ENCODE measurements at places on chromosomes 3 and 15.

DNA sequence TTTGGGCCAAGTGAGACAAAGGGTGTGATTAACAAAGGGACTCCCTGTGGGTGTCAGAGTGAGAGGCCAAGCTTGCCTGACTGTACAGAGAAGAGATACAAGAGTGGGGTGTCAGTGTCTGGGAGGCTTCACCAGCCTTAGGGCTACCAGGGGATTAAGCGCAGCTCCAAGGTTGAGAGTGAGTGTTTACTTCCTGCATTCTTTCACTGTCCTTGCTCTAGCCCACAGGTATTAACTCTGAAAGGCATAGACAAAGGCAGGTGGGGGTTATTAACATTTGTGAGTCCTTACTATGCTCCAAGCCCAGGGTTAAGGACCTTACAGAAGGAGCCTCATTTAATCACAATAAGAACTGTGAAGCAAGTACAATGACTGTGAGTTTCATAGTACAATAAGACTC is 107.6 kb downstream of the IL20RB start:
- no peak for DNase-seq

DNA sequence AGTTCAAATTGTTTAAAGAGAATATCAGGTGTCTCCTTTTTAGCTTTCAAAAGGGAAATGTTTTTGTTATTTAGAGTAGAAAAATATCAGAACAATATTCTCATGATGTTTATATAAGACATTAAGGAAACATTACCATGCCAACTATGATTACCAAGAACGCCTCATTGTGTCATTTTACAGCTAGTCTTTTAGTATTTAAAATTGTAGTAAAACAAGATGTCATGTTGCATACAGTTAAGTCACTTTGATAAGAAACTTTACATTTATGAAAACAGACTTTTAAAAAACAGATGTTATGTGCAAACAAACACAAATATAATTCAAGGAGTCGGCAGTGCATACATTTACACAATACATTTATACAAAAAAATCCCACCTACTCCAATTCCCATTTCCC is 4.4 kb downstream of the PLSCR4 start:
- no peak for DNase-seq

DNA sequence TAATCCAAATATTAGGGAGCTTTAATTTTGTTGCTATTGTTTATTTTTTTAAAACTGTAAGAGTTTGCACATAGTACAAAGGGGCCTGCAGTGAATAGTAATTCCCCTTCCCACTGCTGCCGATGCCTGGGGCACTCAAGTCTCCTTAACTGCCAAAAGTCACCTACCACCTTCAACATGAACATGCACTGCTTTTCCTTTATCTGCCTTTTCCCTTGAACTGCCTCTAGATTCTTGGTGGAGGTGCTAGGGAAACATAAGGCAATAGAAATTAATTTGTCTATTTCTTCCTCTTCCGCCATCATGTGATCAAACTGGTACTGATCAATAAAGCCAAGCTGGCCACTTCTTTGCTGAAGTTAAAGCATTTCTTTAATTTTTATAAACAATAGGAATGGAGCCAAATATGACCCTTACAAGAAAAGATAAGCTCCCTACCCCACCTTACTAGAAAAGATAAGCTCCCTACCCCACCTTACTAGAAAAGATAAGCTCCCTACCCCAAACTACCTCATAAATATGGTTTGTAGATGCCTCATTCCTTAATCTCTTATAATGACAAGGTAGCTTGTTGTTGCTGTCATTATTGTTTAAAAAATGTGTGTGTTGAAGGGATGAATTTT is 17.4 kb upstream of the ACAP2 start:
- DNase-seq, result no peak

- no peak for DNase-seq
These were observed 11.7 kb upstream of the ATG7 start for GRCh38 chr3:11260460-11260859.

GRCh38 chr3:140053794-140054193 is 118.8 kb downstream of the CLSTN2 start:
- DNase-seq, result no peak

- DNase-seq, result no peak
These were observed 35.7 kb downstream of the ST3GAL6 start for GRCh38 chr3:98798820-98799219.

GRCh38 chr3:184683900-184684560 is 27.8 kb downstream of the MAGEF1 start:
- DNase-seq, result no peak

- no peak for DNase-seq
These were observed 8.9 kb upstream of the SEMA5B start for GRCh38 chr3:123036352-123037014.

- no peak for DNase-seq
These were observed 21.2 kb downstream of the ZNF710 start for GRCh38 chr15:90022345-90022744.

- DNase-seq, result no peak
These were observed 305 bp upstream of the KPNA1 start for GRCh38 chr3:122515020-122515468.

- DNase-seq, result peak; percentile 18
These were observed at the start of gene SV2B for GRCh38 chr15:91099995-91100813. SV2B (plus strand) TSS chr15:91100257; CDS start chr15:91226264, 126,007 bp downstream.

DNA sequence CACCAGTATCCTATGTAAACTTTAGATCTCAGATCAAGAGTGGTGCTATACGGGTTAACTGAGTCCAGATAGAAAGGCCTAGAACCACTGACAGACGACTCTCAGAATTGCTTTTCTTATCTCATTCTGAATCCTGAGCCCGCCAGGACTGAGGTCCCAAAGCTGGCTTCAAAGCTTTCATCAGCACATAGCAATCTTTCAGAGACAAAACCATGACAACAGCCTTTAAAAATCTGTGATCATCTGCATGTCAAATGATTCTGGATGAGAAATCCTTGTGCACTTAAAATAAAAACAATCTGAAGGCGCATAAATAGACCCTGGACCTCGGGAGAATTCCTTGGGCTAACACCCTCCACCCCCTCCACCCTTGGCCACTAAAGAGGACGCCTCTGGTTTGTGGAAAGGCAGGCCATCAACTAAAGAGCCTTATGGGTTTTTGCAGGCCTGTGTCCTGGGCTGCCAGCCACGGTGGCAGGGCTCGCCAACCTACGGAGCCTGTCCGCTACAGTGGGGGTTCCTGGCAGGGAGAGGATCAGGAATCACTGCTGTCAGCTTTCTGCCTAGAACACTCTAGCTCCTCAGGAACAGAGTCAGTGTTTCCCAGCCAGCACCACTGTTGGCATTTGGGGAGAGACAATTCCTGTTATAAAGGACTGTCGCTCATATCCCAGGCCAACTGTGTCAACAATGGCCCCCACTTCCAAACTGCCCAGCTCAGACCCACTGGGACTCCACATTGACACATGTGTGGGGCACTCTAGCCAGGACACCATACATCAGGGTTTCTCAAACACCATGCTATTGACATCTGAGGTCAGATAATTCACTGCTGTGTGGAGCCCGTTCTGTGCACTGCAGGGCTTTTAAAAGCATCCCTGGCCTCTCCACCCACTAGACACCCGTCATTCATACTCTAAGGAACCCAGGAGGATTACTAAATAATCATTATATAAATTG is 20.2 kb downstream of the TLE3 start:
- DNase-seq, result no peak

GRCh38 chr3:181613813-181614212 is 97.9 kb upstream of the SOX2 start:
- no peak for DNase-seq

DNA sequence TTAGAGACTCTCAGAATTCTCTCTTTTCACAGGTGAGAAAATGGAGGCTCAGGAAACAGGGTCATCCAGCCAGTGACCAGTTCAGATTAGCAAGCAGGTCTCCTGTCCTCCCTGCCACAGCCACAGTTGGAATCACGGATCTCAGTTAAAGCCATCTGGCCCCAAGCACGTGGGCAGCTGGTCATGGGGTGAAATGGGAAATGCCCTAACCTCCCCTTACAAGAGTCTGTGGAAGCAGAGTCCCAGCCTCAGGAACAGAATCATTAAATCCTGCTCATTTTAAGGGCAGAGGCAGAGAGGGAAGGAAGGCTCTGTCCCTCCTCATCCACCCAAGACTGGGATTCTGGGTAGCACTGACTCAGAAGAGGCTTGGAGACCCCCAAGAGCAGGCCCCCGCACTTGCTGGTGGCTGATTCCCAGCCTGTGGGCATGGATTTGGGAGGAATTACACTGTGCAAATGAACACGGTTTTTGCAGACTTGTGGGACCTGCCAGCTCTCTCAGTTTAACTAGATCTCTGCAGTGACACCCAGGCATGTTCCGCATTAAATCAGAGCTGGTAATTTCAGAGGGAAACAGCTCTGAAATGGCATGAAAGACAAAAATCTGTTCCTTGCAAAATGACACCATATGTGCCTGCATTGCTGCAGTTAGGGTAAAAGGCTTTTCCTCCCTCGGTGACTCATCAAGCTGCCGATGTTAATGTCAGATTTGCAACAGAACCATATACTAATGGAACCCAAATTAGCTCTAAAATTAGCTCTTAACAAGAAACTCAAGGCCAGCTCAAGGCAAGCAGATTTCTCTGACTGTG is 89.0 kb downstream of the BDH1 start:
- DNase-seq, result no peak

- DNase-seq, result peak; percentile 76
These were observed 15.3 kb upstream of the ADIPOQ start for GRCh38 chr3:186826976-186827857.

DNA sequence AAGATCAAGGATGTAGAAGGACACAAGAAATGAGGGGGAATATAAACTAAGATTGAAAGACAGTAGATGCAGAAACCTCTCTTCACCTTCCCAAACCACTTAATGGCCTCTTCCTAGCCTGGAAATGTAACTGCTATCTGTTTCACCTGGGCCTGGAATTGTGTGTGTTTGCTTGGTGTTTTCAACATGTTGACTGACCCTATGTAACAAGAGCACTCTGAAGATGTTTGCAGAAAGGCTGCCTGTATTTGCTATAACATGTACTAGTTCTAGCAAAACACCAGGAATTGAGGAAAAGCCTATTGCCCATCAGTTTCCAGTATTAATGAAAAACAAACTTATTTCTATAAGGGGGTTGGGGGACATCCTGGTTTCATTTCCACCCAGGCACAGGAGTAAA is 248.3 kb downstream of the WDR72 start:
- no peak for DNase-seq

DNA sequence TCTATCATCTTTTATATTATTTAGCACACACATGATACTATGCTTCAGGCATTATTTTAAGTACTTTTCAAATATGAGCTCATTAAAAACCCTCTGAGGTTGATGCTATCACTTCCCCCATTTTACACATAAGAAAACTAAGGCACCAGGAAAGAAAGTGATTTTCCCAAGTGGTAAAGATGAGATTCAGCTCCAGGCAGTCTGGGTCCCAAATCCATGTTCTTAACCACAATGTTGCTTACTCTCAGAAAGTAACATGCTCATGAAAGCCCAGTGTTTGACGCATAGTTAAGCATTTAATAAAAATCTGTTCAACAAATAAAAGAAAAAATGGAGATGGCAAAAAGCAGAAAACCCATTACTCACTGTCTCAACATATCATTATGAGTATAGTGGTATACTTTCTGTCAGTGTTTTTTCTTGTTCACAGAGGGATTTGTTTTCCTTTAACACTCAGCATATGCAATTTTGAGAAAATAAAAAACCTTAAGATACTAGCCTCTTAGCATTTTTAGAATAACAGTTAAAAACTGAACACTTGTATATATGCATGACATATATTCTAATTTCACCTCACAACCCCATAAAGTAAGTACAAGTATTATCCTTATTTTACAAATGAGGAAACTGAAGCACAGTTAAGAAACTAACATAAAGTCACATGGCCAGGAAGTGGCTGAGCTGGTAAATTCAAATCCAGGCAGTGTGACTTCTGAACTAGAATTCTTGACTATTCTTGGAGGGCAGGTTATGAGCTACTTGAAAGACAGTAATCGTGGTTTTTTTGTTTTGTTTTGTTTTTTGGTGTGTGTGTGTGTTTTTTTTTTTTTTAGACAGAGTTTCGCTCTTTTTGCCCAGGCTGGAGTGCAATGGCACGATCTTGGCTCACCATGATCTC is 10.4 kb downstream of the PEAK1 start:
- DNase-seq, result no peak

DNA sequence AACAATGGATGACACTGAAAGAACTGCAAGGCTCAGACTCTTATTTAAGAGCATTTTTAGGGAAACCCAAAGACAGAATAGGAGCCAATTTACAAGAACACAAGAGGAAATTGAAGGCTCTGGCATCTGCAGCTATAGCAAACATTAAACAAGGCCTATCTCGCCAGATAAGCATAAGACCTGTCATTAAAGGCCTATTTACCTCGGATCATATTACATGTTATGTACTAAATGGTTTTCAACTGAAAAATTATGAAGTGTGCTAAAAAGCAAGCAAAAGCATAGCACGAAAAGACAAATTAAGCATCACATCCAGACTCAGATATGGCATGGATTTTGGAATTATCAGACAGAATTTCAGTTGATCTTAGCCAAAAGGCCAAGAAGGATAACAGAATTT is 617.1 kb downstream of the SQOR start:
- no peak for DNase-seq

DNA sequence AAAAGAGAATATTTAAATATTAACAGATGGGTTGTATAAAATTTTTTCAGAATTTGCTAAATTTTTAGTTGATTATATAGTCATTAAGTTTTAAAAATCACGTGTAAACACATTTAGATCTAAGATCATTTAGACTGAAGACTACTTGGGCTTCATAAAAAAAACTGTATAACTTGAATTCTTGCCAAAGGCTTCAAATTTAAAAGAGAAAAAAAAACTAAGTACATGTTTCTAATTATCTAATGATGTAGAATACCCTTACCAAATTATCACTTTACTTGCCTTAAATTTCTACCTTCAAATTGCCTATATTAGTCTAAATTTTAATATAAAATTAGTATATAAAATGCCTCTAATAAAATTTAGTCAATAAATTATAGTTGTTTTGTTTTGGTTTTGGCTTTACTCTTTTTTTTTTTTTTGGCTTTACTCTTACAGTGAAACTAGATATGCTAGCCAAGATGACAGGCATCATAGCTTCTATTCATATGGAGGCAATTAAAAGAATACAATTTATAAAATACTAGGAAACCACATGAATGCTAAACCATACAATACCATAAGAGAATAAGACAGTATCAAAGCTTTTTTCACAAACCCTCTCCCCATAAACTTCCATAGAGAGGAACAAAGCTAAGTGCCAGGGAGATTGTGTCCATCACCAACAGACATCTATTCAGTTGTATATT is 183.1 kb upstream of the KCNMB2 start:
- DNase-seq, result no peak

Measured in T-helper 9 cell (primary cell).